Glomerular endothelial cell (primary cell): ENCODE measurements at places on chromosomes 2 and 18.

GRCh38 chr2:14716319-14716718 is 83.8 kb downstream of the LRATD1 start:
- no peak for DNase-seq

- DNase-seq: peak; percentile 7
Measured at GRCh38 chr2:186460465-186460864, 25.6 kb upstream of the ZC3H15 start.

DNA sequence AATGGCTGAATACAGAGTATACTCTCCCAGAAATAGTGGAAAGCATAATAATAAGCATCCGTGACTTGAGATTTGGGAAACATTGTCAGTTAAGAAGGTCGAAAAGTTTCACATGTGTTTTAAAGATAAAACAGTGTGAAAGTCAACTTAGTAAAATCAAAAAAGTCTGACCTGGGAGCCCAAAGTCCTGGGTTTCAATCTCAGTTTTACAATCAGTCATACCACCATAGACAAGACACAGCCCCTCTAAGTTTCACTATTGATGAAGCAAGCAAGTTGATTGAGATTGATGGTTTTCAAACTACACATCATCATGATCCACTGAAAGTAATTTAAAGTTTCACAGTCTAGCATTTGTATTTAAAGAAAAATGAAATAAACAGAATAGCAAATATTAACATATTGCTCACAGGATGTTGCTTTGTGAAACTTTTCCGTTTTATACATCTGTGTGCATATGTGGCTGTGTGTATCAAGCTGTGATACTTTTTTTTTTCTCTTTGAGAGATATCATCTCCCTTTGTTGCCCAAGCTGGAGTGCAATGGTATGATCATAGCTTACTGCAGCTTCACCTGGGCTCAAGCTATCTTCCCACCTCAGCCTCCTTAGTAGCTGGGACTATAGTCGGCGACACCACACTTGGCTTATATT is 71.1 kb downstream of the PIK3C3 start:
- no peak for DNase-seq

GRCh38 chr2:114769110-114769509 is 326.7 kb downstream of the DPP10 start:
- DNase-seq: no peak

- no peak for DNase-seq
Measured at GRCh38 chr2:217527590-217528202, 475.1 kb downstream of the TNS1 start.

GRCh38 chr2:126910637-126911036 is 11.9 kb downstream of the TEX51 start:
- DNase-seq: no peak

DNA sequence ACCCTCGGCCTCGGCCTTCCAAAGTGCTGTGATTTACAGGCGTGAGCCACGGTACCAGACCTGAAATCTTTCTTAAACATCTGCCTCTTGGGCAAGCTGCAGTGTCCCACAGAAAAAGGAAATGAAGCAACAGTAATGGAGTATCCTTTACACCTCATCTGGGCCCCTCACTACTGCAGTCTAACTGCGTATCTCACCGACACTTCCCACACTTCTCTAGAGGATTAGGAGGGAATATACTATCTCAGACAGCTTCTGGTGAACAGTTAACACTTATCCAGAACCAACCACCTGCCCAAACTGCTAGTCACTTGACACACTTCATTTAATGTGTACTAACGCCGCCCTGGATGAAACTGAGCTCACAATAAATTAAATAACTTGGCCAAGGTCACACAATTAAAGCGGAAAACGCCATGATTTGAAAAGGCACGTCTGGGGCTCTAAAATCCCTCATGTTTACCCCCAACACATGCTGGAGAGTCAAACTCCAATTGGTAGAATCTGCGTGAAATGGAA is 993 bp downstream of the COX7A2L start:
- no peak for DNase-seq

DNA sequence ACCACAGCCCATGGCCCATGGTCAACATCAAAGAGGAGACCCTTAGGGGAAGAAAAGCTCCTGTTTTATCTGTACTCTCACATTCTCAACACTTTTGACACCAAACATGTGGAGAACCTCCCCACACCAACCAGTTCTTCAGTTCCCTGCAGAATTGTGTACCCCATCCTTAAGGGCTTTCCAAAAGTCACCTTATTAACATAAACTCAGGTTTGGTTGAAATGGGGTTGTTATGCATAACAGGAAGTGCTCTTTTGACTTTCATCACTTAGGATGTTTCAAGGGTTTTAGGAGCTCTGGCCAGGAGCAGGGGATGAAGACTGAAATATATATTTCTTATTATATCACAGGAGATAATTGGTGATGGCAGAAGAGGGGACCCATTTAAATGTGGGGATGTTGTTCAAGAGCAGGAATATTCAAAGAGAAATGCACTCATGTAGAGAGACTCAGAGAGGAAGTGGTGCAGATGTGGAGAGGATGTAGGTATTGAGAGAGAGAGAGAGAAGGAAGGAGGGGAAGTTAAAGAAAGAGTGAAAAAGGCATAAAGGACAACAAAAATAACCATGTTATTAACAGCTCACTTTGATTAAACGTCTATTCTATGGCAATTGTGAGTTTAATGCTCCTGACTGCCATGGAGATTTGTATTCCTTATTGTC is 35.2 kb downstream of the SP140L start:
- no peak for DNase-seq

- no peak for DNase-seq
Measured at GRCh38 chr2:135164431-135164830, 112.3 kb downstream of the RAB3GAP1 start.

- no peak for DNase-seq
Measured at GRCh38 chr2:176636401-176636800, 367.2 kb downstream of the MTX2 start.

DNA sequence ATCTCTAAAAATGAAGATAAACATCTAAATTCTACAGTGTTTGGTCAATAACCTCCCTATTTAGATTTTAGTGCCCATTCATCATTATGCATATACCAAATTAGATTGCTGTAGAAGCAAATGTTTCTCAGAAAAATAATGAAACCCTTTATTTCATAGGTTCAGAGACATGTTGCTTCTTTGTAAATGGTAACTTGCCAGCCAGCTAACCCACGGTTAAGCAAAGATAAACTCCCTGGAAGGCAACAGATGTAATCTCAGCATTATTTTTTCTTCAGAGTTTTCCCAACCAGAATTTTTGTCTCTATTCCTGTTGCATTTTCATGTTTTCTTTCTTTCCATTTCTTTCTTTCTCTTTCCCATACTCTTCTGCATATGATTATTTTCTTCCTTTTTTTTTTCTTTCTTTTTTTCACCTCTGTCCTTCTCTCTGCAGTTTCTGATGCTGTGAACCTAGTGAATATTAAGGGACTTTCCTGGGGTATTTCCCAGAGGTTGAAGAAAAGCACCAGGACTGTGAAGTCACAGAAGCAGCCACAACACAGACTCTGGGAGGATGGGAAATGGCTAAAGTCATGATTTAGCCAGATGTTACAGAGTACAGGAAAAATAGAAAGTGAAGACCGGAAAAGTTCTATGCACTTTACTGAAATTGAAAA is 50.0 kb upstream of the DSG1 start:
- DNase-seq: no peak

DNA sequence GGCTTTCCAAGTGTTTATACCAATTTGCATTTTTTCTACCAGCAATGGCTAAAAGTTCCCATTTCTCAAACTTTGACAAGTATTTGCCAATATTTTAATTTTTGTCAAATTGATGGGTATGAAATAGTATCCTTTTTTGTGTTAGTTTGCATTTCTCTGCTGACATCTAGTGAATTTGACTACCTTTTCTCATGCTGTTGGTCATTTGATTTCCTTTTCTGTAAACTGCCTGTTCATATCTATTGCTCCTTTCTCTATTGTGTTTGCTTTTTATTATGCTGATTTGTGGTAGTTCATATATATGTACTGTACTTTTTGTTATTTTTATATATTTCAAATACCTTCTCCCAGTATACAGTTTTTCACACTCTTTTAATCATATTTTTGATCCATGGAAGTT is 149.4 kb downstream of the PMAIP1 start:
- no peak for DNase-seq

- DNase-seq: no peak
Measured at GRCh38 chr18:37253394-37254235, 312.0 kb downstream of the CELF4 start.

- DNase-seq: no peak
Measured at GRCh38 chr2:196510246-196510645, 129.3 kb upstream of the CCDC150 start.

- no peak for DNase-seq
Measured at GRCh38 chr18:50686409-50686808, 126.5 kb downstream of the MAPK4 start.

- DNase-seq: no peak
Measured at GRCh38 chr2:181752301-181752700, 72.0 kb upstream of the NEUROD1 start.

- no peak for DNase-seq
Measured at GRCh38 chr2:105712166-105712915, 32.4 kb upstream of the NCK2 start.

GRCh38 chr2:20934236-20934635 is 109.6 kb downstream of the APOB start:
- DNase-seq: no peak

- DNase-seq: no peak
Measured at GRCh38 chr2:106343274-106343673, 124.9 kb downstream of the RGPD3 start.

- no peak for DNase-seq
Measured at GRCh38 chr2:216217904-216218260, 108.7 kb downstream of the XRCC5 start.

DNA sequence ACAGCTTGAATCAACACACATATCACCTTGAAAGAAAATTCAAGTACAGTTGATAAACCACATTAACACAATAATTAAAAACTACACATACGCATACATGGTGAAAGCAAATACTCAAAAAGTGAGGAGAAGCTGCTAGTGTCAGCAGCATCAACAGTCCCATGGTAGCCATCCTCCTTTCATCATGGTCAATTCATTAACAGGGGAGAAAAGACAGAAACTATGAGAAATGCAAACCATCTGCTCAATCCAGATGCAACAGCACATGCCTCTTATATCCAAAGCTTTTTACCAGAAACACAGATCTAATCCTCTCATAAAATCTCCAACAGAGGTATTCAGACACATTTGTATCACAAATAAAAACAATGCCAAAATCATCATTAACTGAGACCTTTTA is 81.9 kb upstream of the CHRNA1 start:
- DNase-seq: no peak

DNA sequence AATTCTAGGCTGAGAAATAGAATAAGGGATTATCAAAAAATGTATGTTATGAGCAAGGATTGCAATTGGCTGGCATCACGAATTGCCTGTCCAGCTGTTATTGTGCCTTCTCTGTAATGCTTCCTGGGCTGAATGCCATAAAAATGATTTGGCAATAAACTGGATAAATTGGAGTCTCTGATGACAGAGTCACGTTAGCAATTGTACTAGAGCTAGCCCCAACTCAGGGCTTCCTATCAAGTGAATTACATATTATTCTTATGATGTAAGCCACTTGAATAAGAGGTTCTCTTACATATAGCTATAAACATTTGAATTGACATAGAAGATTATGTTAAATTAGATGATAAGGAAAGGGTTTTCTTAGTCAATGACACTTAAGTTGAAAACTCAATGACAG is 607.5 kb upstream of the REG3G start:
- no peak for DNase-seq

GRCh38 chr2:20130821-20131645 is 79.6 kb upstream of the LAPTM4A start:
- DNase-seq: no peak

DNA sequence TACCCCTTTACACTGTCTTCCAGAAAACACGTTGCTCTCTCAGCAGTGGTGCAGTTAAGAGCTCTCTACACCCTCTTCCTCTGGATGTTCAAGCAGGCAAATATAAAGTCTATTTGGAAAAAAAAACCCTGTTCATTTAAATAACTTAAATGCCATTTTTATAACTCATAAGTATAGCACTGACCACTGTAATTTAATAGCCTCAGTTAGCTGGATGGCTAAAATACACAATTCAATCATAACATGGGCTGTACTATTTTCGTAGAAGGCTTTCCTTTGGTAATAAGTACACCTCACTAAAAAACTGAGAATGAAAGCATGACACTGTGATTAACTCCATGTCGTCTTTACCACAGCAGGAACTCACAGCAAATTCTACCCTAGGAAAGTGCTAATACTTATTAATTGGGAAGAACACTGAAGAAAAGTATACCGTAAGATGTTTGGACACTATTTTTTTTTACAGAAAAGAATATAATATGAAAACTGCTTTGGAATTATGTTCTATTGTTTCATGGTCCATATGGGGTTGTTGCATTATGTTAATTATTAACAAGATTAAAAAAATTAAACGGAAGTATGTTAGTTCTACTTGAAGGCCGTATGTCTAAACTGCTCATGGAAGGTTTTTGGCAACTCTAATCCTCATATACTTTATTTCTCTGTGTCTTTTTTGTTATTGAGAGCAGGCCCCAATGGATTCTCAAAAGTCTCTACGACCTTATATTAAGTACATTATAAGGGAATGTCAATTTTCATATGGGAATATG is 269.1 kb downstream of the ZNF385B start:
- DNase-seq: no peak

DNA sequence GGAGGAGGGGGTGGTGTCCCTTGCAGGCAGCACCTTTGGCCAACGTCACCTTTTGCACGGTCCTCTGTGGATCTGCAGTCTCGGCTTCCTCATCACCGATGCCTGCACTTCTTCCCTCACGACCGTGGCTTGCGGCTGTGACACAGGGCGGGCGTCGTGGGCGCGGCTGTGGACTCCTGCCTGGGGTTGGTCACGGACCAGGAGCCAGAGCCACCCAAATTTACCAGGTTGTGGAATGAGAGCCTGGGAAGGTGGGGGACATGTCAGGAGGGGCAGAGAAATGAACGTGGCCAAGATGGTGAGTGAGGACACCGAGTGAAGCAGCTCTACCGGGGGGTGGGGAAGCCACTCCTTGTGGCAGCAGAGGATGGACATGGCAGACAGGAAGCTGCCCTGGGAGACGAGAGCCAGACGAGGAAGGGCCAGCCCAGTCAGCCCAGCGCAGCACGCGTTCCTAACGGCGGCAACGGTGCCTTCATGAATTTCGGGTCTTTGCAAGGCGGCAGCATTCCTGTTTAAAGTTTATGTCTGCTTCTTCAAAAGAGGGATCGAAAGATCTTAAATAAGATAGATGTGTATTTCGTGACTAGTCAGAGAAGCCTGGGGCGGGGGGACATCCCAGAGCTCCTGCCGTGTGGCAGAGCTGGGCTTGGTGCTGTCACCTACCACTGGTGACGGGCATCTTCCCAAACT is 84.2 kb downstream of the LRRFIP1 start:
- no peak for DNase-seq

- DNase-seq: no peak
Measured at GRCh38 chr2:238220274-238220891, 16.9 kb upstream of the ILKAP start.

GRCh38 chr18:51716277-51716676 is 518.8 kb upstream of the MEX3C start:
- no peak for DNase-seq

DNA sequence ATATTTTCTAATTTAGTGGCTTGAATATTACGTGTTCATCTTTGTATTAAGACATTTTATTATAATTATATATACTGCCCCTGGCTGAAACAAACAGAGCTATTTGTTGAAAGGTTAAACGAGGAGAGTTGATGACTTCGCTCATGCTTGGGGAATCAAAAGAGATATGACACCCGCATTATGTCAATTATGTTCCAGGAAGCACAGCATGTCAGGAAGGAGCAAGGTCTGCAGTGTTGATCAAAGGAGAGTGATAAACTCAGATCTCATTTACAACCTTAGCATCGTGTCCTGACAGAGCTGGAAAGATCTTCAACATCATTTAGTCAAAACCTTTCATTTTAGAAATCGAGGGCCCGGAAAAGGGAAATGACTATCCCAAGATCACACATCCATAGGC is 510.1 kb downstream of the TDRD15 start:
- no peak for DNase-seq
